Activated CD4-positive, alpha-beta T cell treated with anti-CD3 and anti-CD28 coated beads for 1 hour (primary cell): ENCODE measurements at places on chromosomes 6 and 20.

GRCh38 chr6:139752086-139752485 lies 377.6 kb upstream of the CITED2 start:
- no peak for DNase-seq

DNA sequence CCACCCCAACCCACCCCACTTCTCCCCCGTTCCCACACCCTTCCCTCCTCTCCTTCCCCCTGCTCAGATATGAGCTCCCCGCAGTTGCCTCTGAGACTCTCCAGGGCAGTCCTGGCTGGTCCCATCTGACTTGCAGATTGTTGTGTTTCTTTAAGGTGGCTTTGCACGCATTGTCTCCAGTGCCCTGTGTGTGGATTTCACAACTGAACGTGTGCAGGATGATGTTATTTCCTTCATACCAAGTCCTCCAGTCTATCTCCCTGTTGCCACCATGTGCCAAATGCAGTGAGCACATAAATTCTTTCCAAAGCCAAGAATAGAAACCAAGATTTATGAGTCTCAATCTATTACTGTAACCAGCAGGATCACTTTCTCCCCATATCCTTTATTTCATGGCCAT lies 79.1 kb downstream of the TMEM242 start:
- DNase-seq: no peak

- no peak for DNase-seq
Measured at GRCh38 chr6:146851837-146852236, 253.1 kb downstream of the ADGB start.

GRCh38 chr6:169362501-169363121 lies 109.0 kb upstream of the THBS2 start:
- DNase-seq: no peak

DNA sequence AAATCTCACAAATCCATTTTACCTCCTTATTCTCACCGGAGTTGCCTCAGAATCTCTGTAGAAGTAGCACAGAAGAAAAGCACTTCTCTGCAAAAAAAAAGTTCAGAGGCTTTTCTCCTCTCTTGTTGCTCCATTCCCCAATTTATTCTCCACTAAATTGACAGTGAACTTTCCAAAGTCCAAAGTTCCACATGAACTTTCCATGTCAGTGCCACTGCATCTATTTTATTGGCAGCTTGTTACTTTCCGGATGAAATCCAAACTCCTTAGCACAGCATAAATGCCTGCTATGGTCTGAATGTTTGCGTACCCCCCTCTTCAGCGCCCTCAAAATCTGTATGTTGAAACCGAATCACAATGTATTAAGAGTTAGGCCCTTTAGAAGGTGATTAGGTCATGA lies 77.0 kb upstream of the MAP7 start:
- no peak for DNase-seq

- no peak for DNase-seq
Measured at GRCh38 chr6:85620308-85620707, 22.4 kb downstream of the SYNCRIP start.

DNA sequence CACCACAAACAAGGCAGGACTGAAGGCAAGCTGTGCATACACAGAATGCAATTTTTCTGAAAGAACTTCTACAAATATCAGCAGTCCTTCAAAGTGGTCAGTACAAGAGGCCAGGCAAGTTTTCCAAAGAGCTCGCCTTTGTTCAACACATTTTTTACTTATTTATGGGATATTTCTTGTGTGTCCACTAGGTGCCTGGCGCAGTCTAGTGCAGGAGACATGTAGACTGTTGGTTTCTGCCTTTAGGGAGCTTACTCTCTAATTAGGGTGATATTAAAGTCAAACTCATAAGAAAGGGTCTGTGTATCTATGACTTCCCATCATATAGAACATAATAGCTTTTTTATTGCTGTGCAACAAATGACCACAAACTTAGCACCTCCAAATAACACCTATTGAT lies 21.2 kb upstream of the VEGFA start:
- no peak for DNase-seq

GRCh38 chr20:59820204-59821041 lies 113.0 kb downstream of the SYCP2 start:
- no peak for DNase-seq

DNA sequence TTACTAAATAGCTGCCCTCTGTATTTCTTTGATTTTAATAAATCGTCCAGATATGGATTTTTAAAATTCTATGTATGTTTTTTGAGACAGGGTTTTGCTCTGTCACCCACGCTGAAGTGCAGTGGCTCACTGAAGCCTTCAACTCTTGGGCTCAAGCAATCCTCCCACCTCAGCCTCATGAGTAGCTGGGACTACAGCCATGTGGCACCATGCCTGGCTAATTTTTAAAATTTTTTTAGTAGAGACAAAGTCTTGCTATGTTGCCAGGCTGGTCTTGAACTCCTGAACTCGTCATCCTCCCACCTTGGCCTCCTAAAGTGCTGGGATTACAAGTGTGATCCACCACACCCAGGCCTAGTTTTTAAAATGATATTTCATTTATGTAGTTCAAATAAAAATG lies 47.4 kb upstream of the DDR1 start:
- no peak for DNase-seq

- DNase-seq: no peak
Measured at GRCh38 chr6:149138699-149139294, 178.7 kb upstream of the TAB2 start.

DNA sequence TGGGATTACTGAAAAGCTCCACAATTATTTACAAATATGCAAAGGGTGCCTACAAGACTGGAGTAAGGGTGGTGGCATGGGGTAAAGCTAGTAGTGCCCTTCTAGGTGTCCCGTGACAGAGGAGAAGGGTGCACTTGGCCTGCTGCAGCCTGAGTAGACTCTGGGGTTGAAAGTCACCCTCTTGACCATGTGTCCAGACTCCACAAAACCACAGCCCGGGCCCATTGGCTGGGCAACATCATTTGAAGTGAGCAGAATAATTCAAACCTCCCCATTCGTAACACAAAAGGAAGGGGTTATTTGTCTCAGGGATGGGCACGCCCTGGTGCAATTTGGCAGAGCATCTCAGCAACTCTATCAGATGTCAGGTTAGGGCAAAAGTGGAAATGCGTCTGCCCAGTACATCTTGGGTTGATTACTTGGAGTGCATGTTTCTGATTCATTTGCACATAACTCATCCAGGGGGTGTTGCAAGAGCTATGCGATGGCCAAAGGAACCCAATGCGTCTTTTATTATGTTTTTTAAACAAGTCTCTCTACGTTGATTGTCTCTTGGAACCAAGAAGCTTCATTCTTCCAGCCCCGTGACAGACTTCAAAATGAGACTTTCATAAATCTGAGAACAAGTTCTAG lies 56.7 kb downstream of the ISM1 start:
- DNase-seq: no peak

- DNase-seq: no peak
Measured at GRCh38 chr6:151723152-151723551, 84.3 kb upstream of the ESR1 start.

- no peak for DNase-seq
Measured at GRCh38 chr6:38982470-38982869, 66.1 kb upstream of the GLP1R start.

- no peak for DNase-seq
Measured at GRCh38 chr6:35064290-35064689, 76.8 kb downstream of the TCP11 start.

DNA sequence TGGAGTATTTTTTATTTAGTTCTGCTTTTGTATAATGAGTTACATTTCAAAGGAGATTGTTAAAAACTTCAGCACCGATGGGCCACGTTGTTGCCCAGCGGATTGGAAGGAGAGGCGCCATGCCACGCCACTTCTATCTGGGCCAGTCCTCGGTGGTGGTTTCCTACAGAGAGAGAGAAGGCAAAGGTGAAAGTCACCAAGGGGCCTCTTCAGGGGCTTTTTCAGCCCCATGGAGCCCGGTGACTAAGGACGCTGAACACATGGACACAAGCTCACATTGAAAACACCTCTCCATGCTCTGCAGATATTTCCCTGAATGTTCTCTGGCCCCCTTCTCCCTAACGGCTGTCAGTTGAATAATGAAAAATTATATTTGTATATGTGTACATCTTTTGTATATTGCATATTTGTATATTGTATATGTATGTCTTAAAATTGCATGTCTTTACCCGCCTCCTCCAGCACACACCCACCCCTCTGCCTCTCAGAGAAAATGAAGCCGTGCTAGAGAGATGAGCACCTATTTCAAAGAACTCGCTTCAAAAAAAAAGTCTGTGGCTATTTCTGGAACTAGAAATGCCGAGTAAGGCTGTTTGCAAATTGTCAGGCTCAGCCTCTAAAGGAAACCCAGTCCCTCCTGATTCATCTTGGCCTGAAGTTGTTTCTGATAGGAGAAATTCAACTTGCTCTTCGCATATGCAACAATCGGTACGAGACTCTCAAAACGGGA lies 91.9 kb upstream of the CDH4 start:
- DNase-seq: no peak

DNA sequence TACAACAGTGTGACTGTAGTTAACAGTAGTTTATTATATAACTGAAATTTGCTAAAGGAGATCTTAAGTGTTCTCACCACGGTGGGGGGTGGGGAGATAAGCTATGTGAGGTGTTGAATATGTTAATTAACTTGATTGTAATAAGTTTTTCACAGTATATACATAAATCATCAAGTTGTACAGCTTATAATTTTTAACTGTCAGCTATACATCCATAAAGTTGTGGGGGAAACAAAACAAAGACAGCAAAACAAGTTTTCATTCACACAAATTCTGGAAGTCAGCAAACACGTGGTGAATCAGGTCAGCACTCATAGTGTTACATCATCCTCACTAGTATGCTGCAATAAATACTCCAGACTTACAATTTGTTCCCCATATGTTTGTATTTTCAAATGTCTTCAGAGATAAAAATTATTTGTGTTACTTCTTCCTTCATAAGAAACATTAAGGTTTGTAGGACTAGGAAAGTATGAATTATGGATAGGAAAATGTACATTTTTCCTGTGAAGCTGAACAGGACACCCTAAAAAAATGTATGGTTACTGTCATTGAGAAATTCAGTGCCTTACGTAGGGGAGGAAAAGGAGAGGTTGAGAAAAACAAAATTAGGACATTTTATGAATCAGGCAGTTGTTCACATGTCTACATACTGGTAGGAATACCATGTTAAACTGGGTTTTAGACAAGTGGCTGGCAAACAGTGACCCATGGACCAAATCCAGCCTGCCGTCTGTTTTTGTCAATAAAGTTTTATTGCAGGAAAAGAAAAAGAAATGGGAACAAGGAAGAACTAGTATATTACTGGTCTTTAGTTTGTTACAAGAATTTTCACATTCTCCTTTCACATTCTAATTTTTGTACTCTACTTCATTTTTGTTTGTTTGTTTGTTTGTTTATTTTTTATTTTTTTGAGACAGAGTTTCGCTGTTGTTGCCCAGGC lies 6.0 kb downstream of the SUMO4 start:
- no peak for DNase-seq
